Right lobe of liver (tissue), 6 donors: ENCODE measurements at places on chromosomes 12 and 14. TPM values are rescaled to one million over a fixed set of nuclear protein-coding genes. Genes with fewer than 3 reads are reported as not detected.

DNA sequence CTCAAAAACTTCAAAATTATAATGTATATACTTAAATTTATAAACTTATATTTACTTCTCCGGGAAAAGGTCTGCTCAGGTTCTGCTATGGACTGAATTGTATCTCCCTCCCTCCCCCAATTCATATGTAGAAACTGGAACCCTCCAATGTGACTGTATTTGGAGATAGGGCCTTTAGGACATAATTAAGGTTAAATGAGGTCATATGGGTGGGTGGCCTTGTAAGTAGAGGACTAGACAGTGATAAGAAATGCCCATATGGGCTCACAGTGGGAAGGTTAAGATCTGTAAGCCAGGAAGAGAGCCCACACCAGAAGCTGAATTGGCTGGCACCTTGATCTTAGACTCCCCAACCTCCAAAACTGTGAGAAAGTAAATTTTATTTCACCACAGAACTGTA is 84.5 kb downstream of the TAOK3 start:
- H3K27ac ChIP-seq, result no peak overlapping the region
- H3K4me3 ChIP-seq, result no peak overlapping the region
- no peaks in the 10 kb centered on the region for H3K4me1 ChIP-seq
- no peak for DNase-seq

DNA sequence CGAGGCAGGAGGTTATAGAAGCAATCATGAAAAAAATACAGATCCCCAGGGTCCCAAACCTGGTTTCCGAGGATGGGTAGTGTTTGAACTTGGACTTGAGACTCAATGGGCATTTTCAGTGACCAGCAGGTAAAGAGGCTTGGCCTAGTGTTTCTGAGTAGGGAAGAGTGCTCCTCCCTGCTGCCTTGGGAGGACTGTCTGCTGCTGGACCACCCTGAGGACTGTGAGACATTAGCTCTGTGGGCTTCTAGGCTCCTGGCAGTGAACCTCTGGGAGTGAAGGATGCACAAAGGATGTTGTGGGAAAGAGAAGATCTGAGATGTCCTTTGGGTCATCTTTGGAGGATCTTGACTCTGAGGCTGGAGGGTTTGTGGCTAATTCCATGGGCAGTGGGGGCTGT is 30.5 kb downstream of the ANKRD9 start:
- H3K27me3 ChIP-seq, result no peaks in the 10 kb centered on the region
- H3K4me1 ChIP-seq, result peaks cover 4% of the 10 kb centered on the region
- DNase-seq, result no peak
- no peaks in the 10 kb centered on the region for H3K36me3 ChIP-seq

DNA sequence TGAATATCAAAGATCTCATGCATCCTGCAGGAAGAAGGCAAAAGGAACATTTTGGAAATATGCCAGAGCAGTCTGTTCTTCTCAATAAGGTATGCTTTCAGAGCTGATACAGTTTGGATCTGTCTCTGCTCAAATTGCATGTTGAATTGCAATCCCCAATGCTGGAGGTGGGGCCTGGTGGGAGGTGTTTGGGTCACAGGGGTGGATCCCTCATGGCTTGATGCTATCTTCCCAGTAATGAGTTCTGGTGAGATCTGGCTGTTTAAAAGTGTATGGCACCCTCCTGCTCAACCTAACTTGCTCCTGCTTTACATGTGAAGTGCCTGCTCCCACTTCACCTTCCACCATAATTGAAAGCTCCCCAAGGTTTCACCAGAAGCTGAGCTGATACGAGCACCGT is 76.6 kb downstream of the RIN3 start:
- H3K27me3 ChIP-seq, result no peaks in the 10 kb centered on the region
- no peaks in the 10 kb centered on the region for H3K4me1 ChIP-seq
- no peak overlapping the region for H3K27ac ChIP-seq
- no peak for DNase-seq

DNA sequence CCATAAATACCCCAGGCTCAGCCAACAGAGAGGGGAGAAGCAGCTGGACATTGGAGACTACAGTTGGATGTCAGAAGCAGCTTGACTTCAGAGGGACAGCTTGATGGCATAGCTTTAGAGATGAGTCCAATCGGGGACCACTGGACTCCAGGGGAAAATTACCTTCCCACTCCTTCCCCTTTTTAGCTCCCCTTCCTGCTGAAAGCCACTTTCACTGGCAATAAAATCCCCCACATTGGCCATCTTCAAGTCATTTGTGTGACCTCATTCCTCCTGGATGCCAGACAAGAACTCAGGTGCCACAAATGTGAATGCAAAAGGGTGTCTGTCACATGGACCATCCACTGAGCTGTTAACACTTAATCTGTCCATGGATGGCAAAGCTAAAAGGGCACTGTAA is 184.2 kb downstream of the CHST11 start:
- no peak for DNase-seq
- no peaks in the 10 kb centered on the region for H3K27me3 ChIP-seq
- H3K36me3 ChIP-seq, result no peaks in the 10 kb centered on the region
- H3K4me1 ChIP-seq, result no peaks in the 10 kb centered on the region
- H3K4me3 ChIP-seq, result no peak overlapping the region

The IQSEC3 gene
- total RNA-seq, result 0.15 TPM

DNA sequence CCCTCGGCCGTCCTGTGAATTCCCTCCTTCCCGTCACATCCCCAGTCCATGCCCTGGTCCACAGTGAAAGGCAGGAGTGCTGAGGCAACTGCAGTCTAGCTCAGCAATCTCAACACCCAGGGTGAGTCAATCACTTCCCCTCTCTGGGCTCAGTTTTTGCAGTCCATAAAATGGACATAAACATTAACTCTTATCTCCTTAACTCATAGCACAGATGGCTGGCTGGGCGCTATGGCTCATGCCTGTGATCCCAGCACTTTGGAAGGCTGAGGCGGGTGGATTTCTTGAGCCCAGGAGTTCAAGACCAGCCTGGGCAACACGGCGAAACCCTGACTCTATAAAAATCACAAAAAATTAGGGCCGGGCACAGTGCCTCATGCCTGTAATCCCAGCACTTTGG is 32.4 kb downstream of the CAMKK2 start:
- H3K27me3 ChIP-seq, result no peaks in the 10 kb centered on the region
- no peak overlapping the region for H3K4me3 ChIP-seq
- H3K4me1 ChIP-seq, result no peaks in the 10 kb centered on the region

- no peak overlapping the region for H3K27ac ChIP-seq
- H3K4me3 ChIP-seq, result no peak overlapping the region
- H3K36me3 ChIP-seq, result no peaks in the 10 kb centered on the region
- peaks cover 5% of the 10 kb centered on the region for H3K4me1 ChIP-seq
- peaks cover 5% of the 10 kb centered on the region for H3K27me3 ChIP-seq
Observed at GRCh38 chr12:102960766-102961465, 3.4 kb downstream of the ASCL1 start.

DNA sequence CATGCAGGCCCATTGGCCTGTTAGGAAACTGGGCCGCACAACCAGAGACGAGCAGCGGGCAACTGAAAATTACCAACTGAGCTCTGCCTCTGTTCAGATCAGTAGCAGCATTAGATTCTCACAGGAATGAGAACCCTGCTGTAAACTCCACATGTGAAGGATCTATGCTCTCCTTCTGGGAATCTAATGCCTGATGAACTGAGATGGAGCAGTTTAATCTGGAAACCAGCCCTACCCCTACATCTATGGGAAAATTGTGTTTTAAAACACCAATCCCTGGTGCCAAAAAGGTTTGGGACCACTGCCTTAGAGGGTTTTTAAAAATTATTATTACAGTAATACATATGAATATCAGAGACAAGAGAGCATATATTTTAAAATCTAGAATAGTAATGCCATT is 1144.5 kb downstream of the FSCB start:
- DNase-seq, result no peak
- H3K4me3 ChIP-seq, result no peak overlapping the region
- H3K4me1 ChIP-seq, result no peaks in the 10 kb centered on the region
- no peaks in the 10 kb centered on the region for H3K27me3 ChIP-seq

The ALDH6A1 gene
- total RNA-seq, result 449 TPM

GRCh38 chr14:66293533-66294105 is 192.6 kb upstream of the CCDC196 start:
- H3K4me1 ChIP-seq, result no peaks in the 10 kb centered on the region
- H3K27me3 ChIP-seq, result no peaks in the 10 kb centered on the region
- no peak for DNase-seq
- H3K4me3 ChIP-seq, result no peak overlapping the region
- no peaks in the 10 kb centered on the region for H3K36me3 ChIP-seq

The KRT79 gene
- not detected for total RNA-seq

- no peaks in the 10 kb centered on the region for H3K4me1 ChIP-seq
- H3K27ac ChIP-seq, result no peak overlapping the region
- H3K36me3 ChIP-seq, result no peaks in the 10 kb centered on the region
Observed at GRCh38 chr12:93402333-93403311, 24.9 kb downstream of the NUDT4 start.

The MAX gene
- total RNA-seq, result 31.3 TPM

The LRIG3 gene
- 13.3 TPM for total RNA-seq

GRCh38 chr12:49304161-49304560 is 9.2 kb downstream of the PRPH start:
- no peak overlapping the region for H3K27ac ChIP-seq
- H3K4me3 ChIP-seq, result no peak overlapping the region
- DNase-seq, result no peak
- no peaks in the 10 kb centered on the region for H3K27me3 ChIP-seq
- no peaks in the 10 kb centered on the region for H3K36me3 ChIP-seq
- H3K4me1 ChIP-seq, result no peaks in the 10 kb centered on the region

The ANG gene
- total RNA-seq, result 433 TPM

- peak overlapping the region; percentile 96 for H3K27ac ChIP-seq
- peaks cover 17% of the 10 kb centered on the region for H3K4me1 ChIP-seq
- no peak for DNase-seq
- H3K36me3 ChIP-seq, result no peaks in the 10 kb centered on the region
- H3K27me3 ChIP-seq, result no peaks in the 10 kb centered on the region
Observed at GRCh38 chr14:54568821-54569595, 2.1 kb downstream of the SAMD4A start.

DNA sequence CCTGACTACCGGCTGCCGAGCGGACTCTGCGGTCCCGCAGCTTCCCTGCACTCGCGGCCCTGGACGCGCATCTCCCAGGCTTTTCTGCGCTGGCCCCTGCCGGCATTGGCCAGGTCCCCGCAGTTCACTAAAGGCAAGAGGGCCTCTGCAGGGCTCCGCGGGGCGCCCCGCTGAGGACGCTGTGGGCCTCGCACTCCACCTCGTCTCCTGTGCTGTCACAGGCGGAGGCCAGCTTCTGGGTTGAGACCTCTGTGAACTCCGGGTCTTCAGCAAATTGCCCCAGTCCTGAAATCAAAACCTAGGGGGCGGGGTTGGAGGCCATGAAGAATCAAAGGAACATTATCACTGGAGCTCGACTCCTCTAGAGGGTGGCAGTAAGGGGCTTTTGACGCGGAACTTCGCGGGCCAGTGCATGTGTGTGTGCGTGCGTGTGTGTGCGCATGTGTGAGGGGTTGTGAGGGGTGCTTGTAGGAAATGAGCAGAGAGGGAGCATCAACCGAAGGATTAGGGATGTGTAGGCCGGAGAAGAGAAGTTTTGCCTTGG is 68.5 kb upstream of the CAPRIN2 start:
- H3K27me3 ChIP-seq, result no peaks in the 10 kb centered on the region
- H3K4me3 ChIP-seq, result peak overlapping the region; percentile 40
- H3K27ac ChIP-seq, result peak overlapping the region; percentile 67
- DNase-seq, result peak; percentile 65

The TDP1 gene
- total RNA-seq, result 5.4 TPM

- H3K27me3 ChIP-seq, result no peaks in the 10 kb centered on the region
- H3K36me3 ChIP-seq, result no peaks in the 10 kb centered on the region
- H3K4me3 ChIP-seq, result no peak overlapping the region
- H3K4me1 ChIP-seq, result no peaks in the 10 kb centered on the region
- DNase-seq, result no peak
Observed at GRCh38 chr12:94218233-94218632, 69.9 kb downstream of the PLXNC1 start.
